T-cell (primary cell): ENCODE measurements at places on chromosomes 7 and 10. TPM values are rescaled to one million over a fixed set of nuclear protein-coding genes. Genes with fewer than 3 reads are reported as not detected.

GRCh38 chr7:88322151-88322550, 15.5 kb upstream of the STEAP4 start:
- H3K27me3 ChIP-seq = no peaks in the 10 kb centered on the region
- H3K27ac ChIP-seq = no peak overlapping the region
- DNase-seq = no peak
- no peak overlapping the region for H3K4me3 ChIP-seq
- no peaks in the 10 kb centered on the region for H3K4me1 ChIP-seq

Gene GCK
- total RNA-seq = 0.41 TPM

Gene TMEM139
- total RNA-seq = 1.1 TPM

DNA sequence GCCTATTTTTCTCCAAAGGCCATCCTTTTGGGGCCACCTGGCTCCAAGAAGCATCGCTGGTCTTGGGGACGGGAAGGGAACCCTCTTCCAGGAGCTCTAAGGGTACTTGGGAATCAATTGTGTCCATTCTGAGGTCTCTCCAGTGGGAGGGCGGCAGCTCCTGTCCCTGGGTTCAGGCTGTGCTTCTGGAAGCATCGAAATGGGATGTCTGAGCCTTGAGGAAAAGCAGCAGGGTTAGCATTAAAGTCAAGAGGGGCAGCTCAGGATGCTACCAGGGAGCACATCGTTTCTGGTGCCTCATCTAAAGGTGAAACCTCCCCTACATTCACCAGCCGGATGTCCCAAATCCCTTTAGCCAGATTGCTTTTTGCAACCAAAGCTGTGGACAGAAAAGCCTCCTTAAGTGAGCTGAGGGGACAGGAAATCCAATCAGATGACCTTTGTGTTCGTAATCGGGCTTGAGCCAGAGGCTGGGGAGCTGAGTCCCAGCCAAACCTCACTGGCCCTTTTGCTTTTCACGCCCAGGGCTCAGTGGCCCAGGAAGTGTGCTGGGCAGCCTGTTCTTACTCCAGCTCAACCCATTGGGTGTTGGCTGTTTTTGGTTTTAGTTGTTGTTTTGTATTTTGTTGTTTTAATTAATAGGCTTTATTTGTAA, 88.8 kb upstream of the ANLN start:
- no peak overlapping the region for H3K27ac ChIP-seq
- H3K4me1 ChIP-seq = no peaks in the 10 kb centered on the region
- no peaks in the 10 kb centered on the region for H3K27me3 ChIP-seq
- H3K36me3 ChIP-seq = peaks cover 9% of the 10 kb centered on the region

Gene CLCN1
- not detected for total RNA-seq

Gene IPMK
- 4.3 TPM for total RNA-seq

Gene HEPACAM2
- total RNA-seq = not detected

GRCh38 chr7:11579141-11579540, 252.9 kb downstream of the THSD7A start:
- H3K36me3 ChIP-seq = no peaks in the 10 kb centered on the region
- H3K4me1 ChIP-seq = no peaks in the 10 kb centered on the region
- no peak overlapping the region for H3K4me3 ChIP-seq

GRCh38 chr10:49280001-49280408, 19.0 kb upstream of the C10orf71 start:
- no peaks in the 10 kb centered on the region for H3K4me1 ChIP-seq
- no peak overlapping the region for H3K4me3 ChIP-seq
- H3K27ac ChIP-seq = no peak overlapping the region
- H3K36me3 ChIP-seq = no peaks in the 10 kb centered on the region

Gene SUV39H2
- total RNA-seq = 3.2 TPM

Gene MAP3K8
- 27.4 TPM for total RNA-seq

Gene HABP2
- not detected for total RNA-seq

DNA sequence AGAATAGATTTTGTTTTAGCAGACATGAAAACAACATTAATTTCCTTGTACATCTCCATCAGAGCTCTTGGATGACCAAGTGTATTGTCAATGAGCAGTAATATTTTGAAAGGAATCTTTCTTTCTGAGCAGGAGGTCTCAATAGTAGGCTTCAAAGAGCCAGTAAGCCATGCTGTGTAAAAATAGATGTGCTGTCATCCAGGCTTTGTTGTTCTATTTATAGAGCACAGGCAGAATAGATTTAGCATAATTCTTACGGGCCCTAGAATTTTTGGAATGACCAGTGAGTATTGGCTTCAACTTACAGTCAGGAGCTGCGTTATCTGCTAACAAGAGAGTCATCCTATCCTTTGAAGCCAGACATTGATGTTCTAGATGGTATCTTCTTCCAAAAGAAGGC, 19.0 kb downstream of the MINPP1 start:
- no peak overlapping the region for H3K4me3 ChIP-seq
- H3K27ac ChIP-seq = no peak overlapping the region
- no peaks in the 10 kb centered on the region for H3K4me1 ChIP-seq
- no peak for DNase-seq
- H3K27me3 ChIP-seq = no peaks in the 10 kb centered on the region
- H3K36me3 ChIP-seq = no peaks in the 10 kb centered on the region

Gene WEE2
- total RNA-seq = not detected

DNA sequence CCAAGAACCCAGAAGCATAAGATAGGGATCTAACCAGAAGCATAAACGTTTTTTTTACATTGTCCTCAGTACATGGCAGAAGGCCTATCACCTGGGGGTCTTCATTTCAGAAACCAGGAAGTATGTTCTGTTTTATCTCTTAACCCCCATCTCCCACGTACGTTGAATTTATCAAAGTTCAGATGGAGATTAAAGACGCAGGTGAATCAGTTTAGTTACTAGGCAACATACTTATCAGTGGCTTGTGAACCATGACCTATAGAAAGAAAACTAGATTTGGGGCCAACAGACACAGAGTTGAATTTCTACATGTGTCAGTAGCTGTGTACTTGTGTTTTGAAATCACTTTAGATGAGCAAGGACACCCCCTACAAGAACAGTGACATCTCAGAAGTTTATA, 122.7 kb downstream of the GPR158 start:
- H3K27ac ChIP-seq = no peak overlapping the region
- no peak for DNase-seq
- no peaks in the 10 kb centered on the region for H3K36me3 ChIP-seq
- no peaks in the 10 kb centered on the region for H3K4me1 ChIP-seq

DNA sequence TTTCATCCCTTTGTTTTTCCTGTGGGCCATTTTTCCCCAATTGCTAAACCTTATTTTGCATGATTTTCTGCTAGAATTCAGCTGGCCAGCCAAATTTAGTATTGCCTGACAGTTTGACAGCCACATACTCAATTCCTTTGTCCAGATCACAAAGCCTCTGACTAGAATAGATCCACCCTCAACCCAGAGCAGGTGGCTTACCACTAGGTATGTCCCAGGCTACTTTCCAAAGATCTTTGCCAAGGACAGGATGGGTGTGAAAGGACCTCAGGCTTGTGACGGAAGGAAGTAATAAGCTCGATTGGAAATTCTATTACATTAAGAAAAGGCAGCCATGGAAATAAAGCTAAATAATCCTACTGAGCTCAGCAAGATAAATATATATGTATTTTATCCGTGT, 50.6 kb upstream of the AGK start:
- no peak overlapping the region for H3K27ac ChIP-seq
- H3K36me3 ChIP-seq = no peaks in the 10 kb centered on the region
- no peak for DNase-seq

GRCh38 chr10:105615715-105616365, 974.8 kb downstream of the SORCS3 start:
- H3K36me3 ChIP-seq = no peaks in the 10 kb centered on the region
- H3K4me3 ChIP-seq = no peak overlapping the region
- no peak for DNase-seq
- no peaks in the 10 kb centered on the region for H3K27me3 ChIP-seq

DNA sequence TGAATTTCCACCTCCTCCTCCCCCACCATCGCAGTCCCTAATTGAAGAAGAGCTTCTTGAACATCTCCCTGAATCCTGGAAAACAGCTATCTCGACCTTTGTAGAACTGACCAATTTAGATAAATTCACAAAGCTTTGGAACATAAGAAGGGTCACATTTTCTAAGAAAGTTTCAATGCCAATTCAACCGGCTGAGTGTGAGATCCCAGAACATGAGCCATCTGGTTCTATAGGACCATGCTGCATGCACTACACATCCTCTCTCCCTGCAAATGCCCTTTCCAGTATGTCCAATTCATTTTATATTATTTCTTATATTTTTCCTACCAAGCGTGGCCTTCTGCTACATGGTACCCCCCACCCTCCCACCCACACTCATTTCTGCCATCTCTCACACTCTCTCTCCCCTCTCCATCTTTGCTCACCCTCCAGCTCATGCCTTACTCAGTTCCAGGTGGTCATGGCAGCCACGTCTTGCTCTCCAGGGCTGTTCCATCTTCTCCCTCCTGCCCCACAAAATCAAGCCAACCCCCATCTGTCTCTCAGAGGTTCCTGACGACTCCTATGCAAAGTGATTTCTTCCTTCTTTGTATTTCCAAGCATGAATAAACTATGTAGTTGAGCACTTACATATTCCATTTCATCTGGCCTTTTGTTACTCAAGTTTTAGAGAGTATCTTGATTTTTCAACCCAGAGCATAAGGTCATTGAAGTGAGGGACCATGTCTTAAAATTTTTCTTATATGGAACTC, 19.3 kb downstream of the FRMD4A start:
- no peaks in the 10 kb centered on the region for H3K27me3 ChIP-seq
- no peaks in the 10 kb centered on the region for H3K36me3 ChIP-seq
- H3K4me3 ChIP-seq = no peak overlapping the region
- no peaks in the 10 kb centered on the region for H3K4me1 ChIP-seq
- DNase-seq = no peak

DNA sequence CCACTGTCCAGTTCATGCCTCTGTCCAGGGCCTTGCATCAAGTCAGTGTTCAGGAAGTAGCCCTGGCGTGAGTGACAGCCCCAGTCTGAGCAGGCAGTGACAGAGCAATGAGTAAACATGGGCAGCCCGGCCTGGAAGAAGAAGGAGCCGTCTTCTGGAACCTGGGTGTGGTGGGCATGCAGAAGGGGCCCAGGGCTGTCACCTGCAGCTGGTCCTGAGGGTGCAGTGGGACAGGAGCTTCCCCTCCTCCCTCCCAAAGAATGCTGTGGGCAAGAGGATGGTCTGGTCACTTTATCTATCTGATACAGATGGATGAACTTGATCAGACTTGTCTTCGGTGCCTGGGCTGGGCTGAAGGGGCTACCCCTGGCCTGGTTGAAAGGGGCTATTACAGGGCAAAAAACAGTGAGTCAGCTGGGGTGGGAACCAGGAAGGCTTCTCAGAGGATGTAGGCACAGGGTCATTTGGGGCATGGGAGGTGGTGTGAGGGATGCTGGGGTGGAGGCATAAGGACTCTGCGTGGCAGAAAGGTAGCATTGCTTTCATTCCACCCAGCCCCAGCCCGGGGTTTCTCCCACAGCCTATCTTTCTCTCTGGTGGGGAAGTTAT, 42.7 kb upstream of the PPIF start:
- H3K4me1 ChIP-seq = no peaks in the 10 kb centered on the region
- H3K27me3 ChIP-seq = no peaks in the 10 kb centered on the region
- H3K4me3 ChIP-seq = no peak overlapping the region
- DNase-seq = no peak
- H3K27ac ChIP-seq = no peak overlapping the region
- H3K36me3 ChIP-seq = peaks cover 27% of the 10 kb centered on the region

Gene ABCC2
- 5.3 TPM for total RNA-seq

GRCh38 chr10:48792687-48793096, 108.0 kb downstream of the WDFY4 start:
- H3K4me1 ChIP-seq = no peaks in the 10 kb centered on the region
- H3K4me3 ChIP-seq = no peak overlapping the region
- H3K27me3 ChIP-seq = no peaks in the 10 kb centered on the region
- no peak for DNase-seq

Gene CWF19L1
- total RNA-seq = 43.9 TPM

DNA sequence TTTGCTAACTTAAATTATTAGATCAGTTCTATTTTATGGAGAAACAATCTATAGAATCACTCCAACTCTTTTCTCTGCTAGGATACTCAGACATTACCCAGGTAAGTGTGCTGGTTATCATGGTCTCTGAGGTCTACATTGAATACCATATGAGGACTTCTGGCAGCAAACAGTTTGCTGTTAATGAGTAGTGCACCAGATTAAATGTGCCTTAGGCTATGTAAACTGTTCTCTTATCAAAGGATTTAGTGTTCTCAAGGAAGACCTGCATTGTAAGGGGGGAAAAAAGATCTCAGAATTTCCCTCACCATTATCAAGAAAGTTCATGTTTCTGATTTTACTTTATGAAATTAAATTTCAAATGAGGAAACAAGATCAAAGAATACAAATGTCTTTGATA, 107.5 kb downstream of the ITGB8 start:
- H3K4me1 ChIP-seq = no peaks in the 10 kb centered on the region
- no peak overlapping the region for H3K27ac ChIP-seq
- DNase-seq = no peak

Gene OGDH
- 58.9 TPM for total RNA-seq

Gene ECD
- total RNA-seq = 31.2 TPM

Gene DGKB
- not detected for total RNA-seq

Gene SFRP4
- not detected for total RNA-seq

Gene IDI2
- total RNA-seq = not detected

- H3K4me1 ChIP-seq = no peaks in the 10 kb centered on the region
- H3K36me3 ChIP-seq = no peaks in the 10 kb centered on the region
- no peak overlapping the region for H3K27ac ChIP-seq
- peaks cover 6% of the 10 kb centered on the region for H3K27me3 ChIP-seq
Measured at GRCh38 chr10:50972591-50972990, 87.2 kb upstream of the A1CF start.

Gene SUN3
- total RNA-seq = not detected

Gene STRA8
- total RNA-seq = not detected

- no peak overlapping the region for H3K27ac ChIP-seq
- no peaks in the 10 kb centered on the region for H3K4me1 ChIP-seq
- no peak for DNase-seq
- no peaks in the 10 kb centered on the region for H3K27me3 ChIP-seq
- no peak overlapping the region for H3K4me3 ChIP-seq
- H3K36me3 ChIP-seq = no peaks in the 10 kb centered on the region
Measured at GRCh38 chr10:69492091-69492745, 41.0 kb downstream of the TSPAN15 start.

- H3K4me3 ChIP-seq = no peak overlapping the region
- H3K27ac ChIP-seq = no peak overlapping the region
- DNase-seq = no peak
- H3K4me1 ChIP-seq = peaks cover 16% of the 10 kb centered on the region
- no peaks in the 10 kb centered on the region for H3K27me3 ChIP-seq
Measured at GRCh38 chr10:100006243-100006886, 3.4 kb downstream of the DNMBP start.
